ENCODE measurements at places on chromosomes 3 and 15.

- no peak for DNase-seq
These were observed 10.1 kb downstream of the KLF13 start for GRCh38 chr15:31336593-31337295.

DNA sequence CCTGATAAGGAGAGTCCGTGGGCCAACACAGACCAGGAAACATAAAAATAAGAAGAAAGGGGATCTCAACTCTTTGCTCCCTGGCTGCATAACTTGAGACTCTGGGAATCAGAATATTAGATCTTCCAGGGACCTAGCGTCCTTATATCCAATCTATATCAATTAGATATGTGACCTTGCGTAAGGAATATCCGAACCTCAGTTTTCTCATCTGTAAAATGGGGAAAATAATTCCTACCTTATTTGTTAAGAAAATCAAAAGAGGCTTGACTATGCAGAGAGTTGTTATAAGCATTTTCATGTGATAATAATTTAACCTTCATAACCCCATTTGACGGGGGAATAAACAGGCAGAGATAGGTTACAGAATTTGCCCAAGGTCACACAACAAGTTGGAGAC, 7.1 kb upstream of the LIPC start:
- no peak for DNase-seq

GRCh38 chr15:51051776-51052175, 42.9 kb downstream of the TNFAIP8L3 start:
- no peak for DNase-seq

GRCh38 chr15:85473455-85473854, 93.1 kb downstream of the AKAP13 start:
- DNase-seq = no peak

GRCh38 chr3:33940149-33940548, 141.7 kb downstream of the PDCD6IP start:
- DNase-seq = no peak

DNA sequence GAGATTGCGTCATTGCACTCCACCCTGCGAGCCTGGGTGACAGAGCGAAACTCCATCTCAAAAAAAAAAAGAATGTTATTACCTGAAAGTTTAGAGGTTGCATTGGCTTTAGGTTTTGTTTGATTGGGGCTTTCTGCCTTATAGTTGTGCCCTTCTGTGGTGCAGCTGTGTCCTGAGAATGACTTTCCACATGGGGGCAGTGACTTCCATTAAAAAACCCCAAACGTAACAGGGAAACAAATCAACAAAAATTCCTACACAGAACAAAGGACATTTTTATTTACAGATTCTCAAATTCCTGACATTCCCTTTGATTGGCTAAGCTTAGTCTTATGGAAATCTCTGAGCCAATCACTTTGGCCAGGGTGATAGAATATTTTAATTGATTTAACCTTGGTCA, 154.1 kb upstream of the GPR149 start:
- DNase-seq = no peak

DNA sequence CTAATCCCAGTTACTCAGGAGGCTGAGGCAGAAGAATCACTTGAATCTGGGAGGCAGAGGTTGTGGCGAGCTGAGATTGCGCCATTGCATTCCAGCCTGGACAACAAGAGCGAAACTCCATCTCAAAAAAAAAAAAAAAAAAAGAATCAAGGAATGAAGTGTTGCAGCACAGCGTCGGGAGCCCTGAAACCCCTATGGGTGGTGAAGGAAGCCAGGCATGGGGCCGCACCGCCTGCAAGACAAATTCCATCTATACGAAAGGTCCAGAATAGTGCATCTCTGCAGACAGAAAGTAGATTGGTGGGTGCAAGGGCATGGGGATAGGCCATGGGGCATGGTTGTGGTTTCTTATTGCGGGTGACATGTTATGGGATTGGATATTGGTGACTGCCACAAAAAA, 98.6 kb upstream of the PRR20G start:
- DNase-seq = no peak

GRCh38 chr3:71010726-71011455, 572.6 kb downstream of the FOXP1 start:
- DNase-seq = peak; percentile 15

DNA sequence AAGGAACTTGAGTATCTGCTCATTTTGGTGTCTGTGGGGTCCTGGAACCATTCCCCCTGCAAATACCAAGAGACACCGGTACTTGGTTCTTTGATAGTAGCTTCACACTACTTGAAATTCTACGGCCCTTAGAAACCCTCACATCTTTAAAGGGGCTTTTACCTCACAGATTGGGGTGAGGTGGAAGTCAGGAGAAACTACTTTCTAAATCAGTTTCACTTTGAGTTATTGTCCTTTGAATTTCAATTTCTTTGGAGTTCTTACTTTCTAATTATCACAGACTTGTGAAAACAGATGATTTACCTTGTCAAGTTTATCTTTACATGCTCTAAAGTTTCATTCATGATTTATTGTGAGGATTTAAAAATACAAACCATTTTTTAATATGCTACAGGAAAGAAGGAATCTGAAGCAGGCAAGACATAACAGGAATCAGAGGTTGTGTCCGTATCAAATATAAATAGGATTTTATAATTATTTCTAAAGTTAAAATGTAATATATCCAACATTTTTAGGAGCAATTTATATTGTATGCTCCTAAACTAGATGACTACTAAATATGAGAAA, 98.9 kb downstream of the NEDD4 start:
- no peak for DNase-seq

DNA sequence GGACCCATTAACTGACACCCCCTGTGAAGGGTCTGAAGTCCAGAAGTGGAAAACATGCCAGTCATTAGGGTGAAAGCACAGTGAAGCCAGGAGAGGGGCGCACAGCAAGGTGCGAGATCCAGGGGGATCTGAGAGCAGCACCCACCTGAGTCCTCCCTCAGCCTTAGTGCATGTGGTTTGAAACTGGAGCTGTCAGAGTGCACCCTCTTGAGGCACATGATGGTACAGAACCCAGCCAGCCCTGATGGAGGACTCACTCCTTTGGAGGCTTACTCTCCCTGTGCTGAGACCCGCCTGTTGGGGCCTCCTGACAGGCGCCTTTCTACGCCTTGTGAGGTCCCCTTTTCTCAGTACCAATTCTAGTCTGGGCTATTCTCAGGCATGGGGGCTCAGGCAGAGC, 77.8 kb downstream of the IL20RB start:
- no peak for DNase-seq

DNA sequence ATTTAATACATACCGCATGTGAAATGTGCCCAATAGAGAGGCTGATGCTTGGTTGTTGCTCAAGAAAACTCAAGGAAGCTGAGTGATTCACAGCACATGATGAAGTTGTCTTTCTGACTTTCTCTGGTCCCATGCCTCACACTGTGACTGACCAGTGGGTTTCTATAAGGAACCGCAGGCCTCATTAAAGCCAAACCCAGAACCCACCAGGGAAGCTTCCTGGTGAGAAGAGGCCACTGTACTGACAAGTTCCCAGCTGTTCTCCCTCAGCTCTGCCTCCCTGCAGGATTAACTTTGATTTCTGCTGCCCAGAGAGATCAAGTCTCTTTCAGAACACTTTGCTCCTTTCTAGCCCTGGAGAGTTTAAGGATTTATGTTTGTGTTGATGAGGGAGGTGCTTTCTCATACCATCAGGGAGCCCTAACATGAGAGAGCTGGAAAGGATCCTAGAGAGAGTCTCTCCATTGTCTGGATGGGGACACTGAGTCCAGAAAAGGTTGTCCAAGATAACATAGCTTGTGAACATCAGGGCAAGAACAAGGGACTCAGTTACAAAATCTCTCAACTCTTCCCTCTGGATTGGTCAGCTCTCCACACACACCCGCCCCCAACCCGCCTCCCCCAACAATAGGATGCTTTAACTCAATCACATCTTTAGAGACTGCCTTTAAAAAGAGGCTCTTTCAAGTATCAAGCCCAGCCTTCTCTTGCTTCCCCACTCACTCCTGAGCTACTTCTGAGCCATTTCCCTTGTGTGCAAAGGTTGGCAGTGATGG, 303.2 kb upstream of the TLE3 start:
- DNase-seq = no peak

DNA sequence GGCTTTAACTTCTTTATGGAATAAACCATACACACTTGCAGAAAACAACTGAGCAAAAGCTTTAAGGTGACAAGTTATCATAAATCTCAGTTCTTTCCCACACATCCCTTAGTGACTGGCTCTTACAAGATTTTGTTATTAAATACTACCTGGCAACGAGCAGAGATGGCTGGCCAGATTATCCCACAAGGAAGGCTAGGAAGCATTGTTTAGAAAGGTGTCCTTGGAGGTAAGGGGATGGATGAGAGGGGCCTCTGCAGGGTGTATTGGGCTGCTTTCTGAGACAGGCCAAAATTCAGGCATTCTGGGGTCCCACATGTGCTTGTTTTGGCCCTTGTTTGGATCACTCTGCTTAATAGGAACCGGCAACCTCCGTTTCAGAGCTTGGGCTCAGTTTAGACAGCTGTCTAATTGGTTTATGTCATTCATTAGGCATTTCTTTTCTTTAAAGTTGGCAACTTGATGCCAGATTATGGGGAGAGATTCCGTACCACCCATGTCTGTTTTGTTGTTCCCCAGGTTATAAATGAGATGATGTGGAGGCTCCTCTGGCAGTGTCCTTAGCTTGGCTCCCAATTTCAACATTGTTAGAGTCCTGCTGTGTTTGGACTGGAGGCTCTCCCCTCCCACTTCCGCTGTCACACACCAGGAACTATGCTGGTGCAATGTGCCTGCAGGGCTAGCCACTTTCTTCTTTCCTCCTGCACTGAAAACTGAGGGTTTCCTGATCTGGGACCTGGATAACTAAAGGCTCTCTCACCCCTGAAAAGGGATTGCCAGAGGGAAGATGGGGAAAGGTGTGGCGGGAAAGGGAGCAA, 121.1 kb downstream of the TPRG1 start:
- DNase-seq = no peak

GRCh38 chr3:13570391-13571194, 21.7 kb downstream of the FBLN2 start:
- DNase-seq = no peak

DNA sequence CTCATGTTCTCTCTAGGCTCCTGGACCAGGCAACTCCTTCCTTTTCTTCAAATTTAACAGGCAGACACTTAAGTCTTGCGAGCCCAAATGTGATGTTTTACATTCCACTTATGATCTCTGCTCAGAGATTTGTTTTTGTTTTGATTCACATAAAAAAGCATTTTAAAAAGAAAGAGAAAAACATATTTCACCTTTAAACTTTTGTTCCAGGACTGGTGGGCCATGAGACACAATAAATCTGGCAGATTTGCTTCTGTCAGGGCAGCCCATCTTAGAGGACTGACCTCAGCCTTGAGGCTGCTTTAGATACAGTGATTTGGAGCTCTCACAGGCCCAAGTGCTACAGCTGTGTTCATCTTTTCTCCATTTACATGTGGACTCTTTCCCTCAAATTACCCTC, 52.0 kb downstream of the CMSS1 start:
- DNase-seq = no peak

GRCh38 chr15:67148196-67148701, 82.8 kb downstream of the SMAD3 start:
- DNase-seq = no peak

- DNase-seq = no peak
These were observed 49.5 kb downstream of the ITGA11 start for GRCh38 chr15:68382286-68383007.

- no peak for DNase-seq
These were observed 430.7 kb upstream of the CBLB start for GRCh38 chr3:106299300-106300098.

DNA sequence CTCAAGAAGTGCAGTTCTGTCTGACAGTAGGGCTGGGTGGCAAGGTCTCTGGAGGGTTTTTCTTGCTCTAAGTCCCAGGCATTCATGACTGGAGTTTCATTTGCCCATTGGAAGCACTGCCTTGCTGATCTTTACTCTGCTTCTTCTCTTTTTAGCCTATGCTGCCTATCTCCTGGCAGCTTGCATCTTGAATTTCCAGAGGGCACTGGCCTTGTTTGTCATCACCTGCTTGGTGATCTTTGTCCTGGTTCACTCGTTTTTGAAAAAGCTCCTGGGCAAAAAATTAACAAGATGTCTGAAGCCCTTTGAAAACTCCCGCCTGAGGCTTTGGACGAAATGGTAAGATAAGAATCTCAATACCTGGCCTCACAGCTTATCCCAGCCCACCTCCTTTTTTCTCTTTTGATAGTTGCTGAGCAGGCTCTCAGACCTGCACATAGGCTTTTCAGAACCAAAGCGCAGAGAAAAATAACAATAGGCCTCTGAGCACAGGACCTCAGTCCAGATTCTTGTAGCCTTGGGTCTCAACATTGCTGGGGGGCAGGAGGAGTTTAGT, 10.9 kb downstream of the SLC28A2 start:
- DNase-seq = no peak
